ENCODE measurements at places on chromosomes 2 and 18.

DNA sequence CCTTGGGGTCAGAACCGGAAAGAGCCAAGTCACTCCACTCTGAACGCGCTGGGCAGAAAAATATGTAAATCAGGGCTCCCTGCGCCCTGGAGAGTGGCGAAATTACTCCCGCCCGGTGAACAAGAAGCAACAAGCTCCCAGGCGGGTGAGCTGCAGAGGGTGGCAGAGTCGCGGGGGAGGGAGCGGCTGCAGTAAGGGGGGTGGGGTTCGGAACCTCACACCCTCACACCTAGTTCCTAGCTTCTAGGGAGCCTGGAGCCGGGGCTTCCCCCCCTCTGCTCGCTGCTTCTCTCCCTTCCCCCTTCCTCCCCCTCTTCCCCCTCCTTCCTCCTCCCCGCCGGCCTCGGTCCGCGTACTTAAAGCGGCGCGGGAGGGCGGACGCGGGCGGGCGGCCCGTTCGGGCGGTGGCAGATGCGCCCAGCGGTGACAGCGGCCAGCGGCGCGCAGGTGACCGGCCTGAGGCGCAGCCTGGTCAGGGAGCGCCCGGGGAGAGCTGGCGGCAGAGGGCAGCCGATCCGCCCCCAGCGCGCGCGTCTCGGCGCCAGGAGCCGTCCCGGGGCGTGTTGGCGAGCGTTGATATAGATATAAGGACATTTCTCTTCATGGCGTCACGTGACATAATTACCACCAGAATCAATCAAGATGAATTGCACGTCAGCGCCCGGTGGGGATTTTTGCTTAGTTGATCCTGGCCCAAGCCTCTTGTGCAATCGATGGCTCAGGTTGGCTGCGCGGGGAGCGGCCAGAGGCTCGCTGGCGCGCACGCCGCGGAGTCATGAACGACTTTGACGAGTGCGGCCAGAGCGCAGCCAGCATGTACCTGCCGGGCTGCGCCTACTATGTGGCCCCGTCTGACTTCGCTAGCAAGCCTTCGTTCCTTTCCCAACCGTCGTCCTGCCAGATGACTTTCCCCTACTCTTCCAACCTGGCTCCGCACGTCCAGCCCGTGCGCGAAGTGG, at the start of gene HOXD11:
TSS of gene HOXD11 (plus strand) at position 700 of the 959 bp plus-strand sequence. CDS start at position 776, 76 bp downstream.
- no peak for DNase-seq

GRCh38 chr2:119599384-119599783, 55.1 kb downstream of the CFAP221 start:
- no peak for DNase-seq

DNA sequence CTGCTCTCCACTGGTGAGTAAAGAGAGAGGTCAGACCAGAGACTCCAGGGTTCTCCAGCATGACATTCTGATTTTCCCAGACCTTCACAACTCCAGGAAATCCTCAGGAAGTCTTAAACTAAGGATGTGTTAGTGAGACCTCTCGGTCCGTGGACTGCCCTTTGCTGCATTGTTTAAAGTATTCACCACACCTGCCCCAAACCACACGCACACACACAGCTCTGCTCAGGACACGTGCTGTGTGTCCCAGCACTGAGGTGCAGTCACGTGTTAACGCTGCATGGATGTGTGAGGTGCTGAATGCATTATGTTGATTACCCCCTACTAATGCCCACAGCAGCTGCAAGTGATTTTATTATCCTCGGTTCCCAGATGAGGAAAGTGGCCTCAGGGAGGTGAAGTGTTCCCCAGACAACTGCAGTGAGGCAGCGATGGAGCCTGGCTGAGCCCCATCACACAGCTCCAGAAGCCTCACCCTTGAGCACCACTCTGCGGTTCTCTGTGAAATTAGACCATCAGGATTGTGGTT, 68.4 kb downstream of the TRAPPC12 start:
- no peak for DNase-seq

DNA sequence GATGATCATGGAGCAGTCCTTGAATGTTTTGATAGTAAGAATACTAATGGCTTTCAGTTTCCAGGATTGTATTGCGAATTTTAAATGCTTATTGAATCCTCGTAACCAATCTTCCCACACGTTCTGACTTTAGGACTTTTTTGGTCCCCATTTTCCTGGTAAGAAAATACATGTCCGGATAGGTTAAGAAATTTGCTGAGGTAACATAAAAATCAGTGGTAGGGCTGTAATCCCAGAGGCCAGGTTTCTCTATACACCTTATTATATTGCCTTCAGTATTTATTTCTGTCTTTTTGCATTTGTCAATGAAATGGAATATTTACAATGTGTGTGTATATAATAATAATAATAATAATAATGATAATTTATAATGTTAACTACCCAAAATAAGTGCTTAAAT, 603.2 kb downstream of the TMEM182 start:
- DNase-seq, result no peak

All from stimulated activated CD8-positive, alpha-beta memory T cell treated with anti-CD3 and anti-CD28 coated beads, Interleukin-4, amount 100 ng/mL, for 1 hour (primary cell).